Right atrium auricular region (tissue), 2 donors: ENCODE measurements at places on chromosomes 3 and 15.

DNA sequence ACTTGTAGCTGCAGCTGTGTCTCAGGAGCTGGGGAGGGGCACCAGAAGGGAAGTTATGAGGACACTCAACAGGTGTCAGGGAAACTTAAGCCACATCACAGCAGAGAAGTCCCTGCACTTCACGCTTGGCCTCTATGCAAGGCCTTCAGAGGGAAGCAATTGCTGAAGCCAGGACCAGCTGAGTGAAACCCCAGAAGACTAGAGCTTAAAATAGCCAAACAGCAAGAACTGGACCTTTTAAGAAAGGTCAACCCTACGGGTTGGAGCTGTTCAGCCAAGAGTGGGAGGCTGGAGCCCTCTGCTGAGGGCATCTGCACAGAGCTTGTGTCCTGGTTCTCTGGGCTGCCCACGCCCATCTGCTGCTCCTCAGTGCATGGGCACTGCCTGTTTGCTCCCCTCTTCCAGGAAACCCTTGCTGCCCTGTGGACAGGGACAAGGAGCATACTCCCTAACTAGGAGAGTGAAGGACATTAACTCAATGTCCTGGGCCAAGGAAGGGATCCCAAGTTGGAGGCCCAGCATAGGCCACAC, 3.9 kb upstream of the GRAMD2A start:
- no peak for DNase-seq

GRCh38 chr15:73986055-73986775, 5.9 kb downstream of the STOML1 start:
- no peak for DNase-seq

- no peak for DNase-seq
Observed at GRCh38 chr3:16069149-16069922, 105.1 kb upstream of the GALNT15 start.

- no peak for DNase-seq
Observed at GRCh38 chr15:42289166-42289565, 15.9 kb upstream of the TMEM87A start.

- no peak for DNase-seq
Observed at GRCh38 chr3:46989146-46989810, 9.8 kb downstream of the NBEAL2 start.

GRCh38 chr3:104564045-104564643, 802.6 kb upstream of the ALCAM start:
- DNase-seq, result no peak

- no peak for DNase-seq
Observed at GRCh38 chr15:93460717-93461116, 371.7 kb upstream of the RGMA start.

DNA sequence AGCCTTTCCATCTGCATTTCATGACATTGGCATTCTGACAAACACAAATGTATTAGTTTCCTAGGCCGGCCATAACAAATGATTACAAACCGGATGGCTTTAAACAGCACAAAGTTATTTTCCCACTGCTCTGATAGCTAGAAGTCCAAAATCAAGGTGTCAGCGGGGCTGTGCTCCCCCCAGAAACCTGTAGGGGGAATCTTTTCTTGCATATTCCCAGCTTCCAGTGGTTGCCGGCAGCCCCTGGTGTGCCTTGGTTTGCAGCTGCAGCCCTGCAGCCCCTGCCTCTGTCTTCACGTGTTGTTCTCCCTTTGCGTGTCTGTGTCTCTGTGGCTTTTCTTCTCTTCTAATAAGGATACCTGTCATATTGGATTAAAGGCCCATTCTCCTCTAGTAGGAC, 79.0 kb upstream of the CDV3 start:
- DNase-seq, result no peak

DNA sequence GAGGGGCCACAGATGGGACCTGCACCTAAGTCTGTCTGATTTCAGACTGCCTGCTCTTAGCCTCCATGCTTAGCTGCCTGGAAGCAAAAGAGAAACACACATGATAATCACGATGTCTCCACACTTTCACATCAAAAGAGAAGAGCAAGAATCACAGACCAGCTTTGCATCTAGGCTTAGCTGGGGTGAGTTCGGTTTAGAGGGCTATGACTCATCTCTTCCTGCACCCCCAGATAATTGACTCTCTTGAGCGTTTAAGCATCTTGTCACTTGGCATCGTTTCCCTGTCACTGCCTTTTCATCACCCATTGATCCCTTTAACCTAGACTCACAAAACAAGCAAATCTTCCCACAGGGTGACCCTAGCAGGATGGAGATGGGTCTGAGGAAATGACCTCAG, 124.0 kb downstream of the NTRK3 start:
- DNase-seq, result no peak

- DNase-seq, result no peak
Observed at GRCh38 chr15:66126031-66126441, 127.5 kb downstream of the MEGF11 start.

DNA sequence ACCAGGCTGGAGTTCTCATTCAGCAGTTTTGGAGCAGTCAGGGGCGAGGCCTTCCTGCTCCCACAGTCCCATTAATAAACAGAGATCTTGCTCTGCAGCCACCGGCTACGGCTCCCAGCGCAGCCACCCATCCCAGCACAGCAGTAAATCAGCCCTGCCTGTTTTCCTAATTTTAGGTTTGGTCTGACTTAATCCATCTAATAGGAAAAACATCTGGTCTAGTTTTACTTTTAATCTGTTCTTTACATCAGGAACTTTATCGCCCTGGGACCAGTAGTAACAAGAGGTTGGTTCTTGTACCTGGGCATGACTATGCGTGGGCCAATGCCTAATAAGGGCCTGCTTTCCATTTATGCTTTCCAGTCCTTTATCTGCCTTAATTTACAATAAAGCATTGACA, 264.0 kb upstream of the DPH6 start:
- no peak for DNase-seq

GRCh38 chr3:7934362-7934761, 567.3 kb upstream of the LMCD1 start:
- no peak for DNase-seq

DNA sequence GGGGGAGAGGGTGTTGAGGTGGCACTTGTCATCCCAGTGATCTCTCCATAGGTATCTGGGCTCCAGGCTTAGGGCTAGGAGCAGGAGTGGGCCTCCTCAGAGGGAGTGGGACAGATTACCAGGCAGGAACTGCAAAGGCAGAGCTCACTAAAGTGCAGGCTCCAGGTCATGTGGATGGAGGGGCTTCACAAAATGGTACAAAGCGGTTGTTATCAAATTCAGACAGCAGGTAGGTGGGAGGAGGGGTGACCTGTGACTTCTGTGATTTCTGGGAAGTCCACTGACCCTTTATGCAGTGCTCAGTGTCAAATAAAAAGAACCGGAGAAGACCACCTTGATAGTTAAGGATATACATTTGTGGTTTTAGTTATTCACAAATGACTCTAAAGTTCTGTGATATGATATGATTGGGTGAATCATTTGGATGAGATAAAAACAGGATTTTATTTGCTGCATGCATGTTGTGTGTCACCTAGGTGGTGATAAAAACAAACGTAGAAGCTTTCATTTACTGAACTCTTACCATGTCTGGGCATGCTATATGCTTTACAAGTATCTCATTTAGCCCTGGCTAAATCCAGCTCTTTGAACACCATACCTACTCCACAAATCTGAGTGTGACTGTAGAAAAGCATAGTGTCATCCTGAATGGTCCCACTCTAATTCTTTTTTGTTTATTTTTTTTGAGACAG, 20.2 kb downstream of the ST6GAL1 start:
- DNase-seq, result no peak

GRCh38 chr3:23696842-23697241, 108.9 kb upstream of the UBE2E1 start:
- DNase-seq, result no peak

- DNase-seq, result no peak
Observed at GRCh38 chr15:85545752-85546151, 165.3 kb downstream of the AKAP13 start.

DNA sequence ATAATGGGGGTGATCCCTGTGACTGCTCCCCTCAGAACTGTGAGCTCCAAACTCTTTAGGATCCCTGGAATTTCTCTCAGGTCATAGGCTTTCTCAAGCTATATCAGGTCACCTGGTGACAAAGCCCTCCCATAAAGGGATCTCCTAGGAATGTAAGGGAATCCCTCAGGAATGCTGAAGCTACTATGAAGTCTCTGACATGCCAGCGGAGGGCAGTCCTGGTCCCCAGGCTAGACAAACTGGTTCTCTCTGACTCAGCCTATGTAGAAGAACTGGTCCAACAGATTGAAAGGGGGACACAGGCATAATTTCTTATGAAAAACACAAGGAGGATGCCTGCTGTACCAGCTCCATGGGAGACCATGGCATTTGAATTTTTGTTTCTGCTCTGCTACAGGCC, 6.7 kb downstream of the LPCAT4 start:
- DNase-seq, result no peak

DNA sequence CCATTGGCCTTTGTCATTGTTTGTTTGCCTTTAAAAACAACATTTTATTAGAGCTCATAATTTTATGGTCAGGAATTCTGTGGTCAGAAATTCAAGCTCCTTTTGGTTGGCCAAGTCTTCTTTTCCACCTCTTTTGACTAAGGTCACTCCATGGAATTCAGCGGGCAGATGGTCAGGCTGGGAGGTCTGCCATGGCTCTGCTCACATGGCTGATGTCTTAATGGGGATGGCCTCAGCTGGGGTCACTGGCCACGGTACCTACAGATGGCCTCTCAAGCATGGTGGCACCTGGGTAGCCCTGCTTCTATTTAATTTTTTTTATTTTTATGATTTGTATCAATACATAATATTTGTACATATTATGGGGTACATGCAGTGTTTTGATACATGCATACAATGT, 360.8 kb upstream of the MCTP2 start:
- no peak for DNase-seq

DNA sequence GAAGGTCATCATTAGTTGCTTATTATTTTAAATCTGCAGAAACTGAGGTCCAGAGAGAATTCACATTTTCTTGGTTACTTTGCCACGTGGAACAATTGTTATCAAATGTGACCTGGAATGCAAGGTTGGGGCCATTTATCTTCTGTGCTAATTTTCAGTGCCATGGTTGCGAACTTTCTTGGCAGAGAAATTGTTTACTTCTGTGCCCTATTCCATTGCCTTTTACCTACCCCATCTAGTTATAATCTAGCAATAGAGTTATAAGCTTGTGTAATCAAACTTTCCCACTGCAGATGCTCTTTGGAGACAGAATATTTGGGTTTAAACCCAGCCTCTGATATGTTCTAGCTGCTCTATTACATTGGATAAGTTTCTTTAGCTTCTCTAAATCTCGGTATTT, 242.9 kb downstream of the LPP start:
- DNase-seq, result no peak

DNA sequence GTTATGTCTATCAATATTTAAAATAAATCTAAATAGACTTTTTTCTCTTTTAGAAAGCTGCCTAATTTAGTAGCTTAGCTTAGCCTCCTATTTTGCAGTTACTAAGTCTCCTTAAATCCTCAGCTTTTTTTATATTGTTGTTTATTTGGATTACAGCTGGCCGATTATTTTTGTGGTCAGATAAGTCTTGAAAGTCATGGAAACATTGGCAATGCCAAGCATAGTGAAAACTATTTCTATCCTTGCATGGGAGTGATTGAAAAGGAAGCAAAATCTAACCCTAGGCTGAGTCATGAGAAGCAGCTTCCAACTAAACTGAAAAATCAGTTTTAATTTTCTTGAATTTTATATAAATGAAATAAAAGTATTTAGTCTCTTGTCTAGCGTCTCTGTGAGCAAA, 1063.0 kb upstream of the GBE1 start:
- DNase-seq, result no peak

DNA sequence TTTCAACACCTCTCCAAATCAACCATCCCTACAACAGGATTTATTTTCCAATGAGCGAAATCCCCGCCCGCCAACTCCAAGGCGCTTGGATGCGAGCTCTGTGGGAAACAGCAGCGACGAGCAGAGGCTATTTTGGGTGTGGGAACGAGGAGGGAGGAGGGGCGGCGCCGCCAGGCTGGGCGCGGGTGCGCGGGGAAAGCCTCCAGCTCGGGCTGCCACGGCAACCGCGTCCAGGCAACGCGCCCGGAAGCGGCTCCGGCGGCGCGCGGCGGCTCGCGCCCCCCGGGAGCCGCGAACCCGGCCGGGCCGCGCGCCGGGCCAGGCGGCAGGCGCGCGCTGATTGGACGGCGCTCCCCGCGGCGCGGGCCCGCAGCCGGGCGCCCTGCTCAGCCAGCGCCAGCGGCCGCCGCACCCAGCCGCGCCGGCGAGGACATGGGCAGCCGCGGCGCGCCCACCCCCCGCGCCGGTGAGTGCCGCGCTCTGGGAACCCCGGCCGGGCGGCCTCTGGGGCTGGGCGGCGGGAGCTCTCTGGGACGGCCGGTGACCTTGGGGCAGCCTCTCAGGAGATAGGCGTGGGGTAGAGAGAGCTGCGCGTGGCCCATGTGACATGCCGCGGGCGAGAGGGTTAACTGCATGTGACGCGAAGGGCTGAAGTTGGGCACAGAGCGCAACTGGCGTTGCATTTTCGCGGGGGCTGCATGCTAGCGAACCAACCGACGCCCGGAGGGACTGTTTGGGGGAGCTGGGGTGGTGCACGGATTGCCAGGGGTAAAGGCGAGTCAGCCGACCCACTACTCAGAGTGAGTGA, at the start of gene FAM81A:
Gene FAM81A (plus strand): TSS at position 370 of the 808 bp plus-strand sequence. CDS start 20,441 bp downstream, outside the sequence.
- peak; percentile 72 for DNase-seq

DNA sequence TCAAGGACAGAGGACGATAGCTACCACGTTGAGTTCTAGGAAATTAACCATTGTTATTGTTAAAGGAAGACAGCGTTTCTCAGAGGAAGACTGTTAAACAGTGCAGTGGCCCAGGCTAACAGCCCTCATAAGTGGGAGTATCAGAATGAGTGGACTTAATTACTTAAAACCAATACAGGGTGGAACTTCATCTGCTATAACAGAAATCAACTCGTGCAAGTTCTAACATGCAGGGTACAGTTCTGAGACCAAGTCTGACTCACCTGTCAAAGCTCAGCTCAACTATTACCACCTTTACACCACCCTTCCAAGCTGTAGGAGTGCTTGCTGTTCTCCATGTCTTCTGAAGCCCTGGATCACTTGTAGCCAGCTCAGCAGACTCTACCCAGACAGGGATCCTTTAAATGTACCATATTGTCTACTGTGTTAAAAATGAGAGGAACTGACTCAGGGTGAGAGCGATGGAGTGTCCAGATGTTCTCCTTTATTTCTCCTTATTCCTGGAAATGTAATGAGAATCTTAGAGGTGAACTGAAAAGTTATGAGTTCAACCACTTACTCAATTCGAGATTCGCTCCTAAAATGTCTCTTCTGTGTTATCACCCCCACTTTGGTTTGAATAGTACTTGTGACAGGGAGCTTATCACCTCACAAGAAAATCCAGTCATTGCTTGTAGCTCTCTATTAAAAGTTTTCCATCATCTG, 26.5 kb downstream of the CD86 start:
- no peak for DNase-seq

GRCh38 chr3:145899241-145899640, 261.7 kb downstream of the PLOD2 start:
- DNase-seq, result no peak

GRCh38 chr3:18447720-18448119, 22.6 kb upstream of the SATB1 start:
- no peak for DNase-seq
